Activated CD4-positive, alpha-beta T cell treated with anti-CD3 and anti-CD28 coated beads, Interleukin-2, amount 10 ng/mL, durations not matched to agents 7 days and 5 days (primary cell): ENCODE measurements at places on chromosomes 3 and 15. TPM values are rescaled to one million over a fixed set of nuclear protein-coding genes. Genes with fewer than 3 reads are reported as not detected.

Gene ARHGAP31
- 2.0 TPM for total RNA-seq

Gene CHDH
- total RNA-seq = 0.79 TPM

Gene SPATA12
- not detected for total RNA-seq

Gene ROPN1
- not detected for total RNA-seq

Gene SUSD5
- not detected for total RNA-seq

Gene CHMP2B
- total RNA-seq = 21.2 TPM

Gene RTP3
- total RNA-seq = not detected

Gene GOLGA6L7
- total RNA-seq = not detected
